ENCODE measurements at places on chromosomes 11 and 22.
A peak's percentile ranks its signal among the peaks of the same experiment; 100 is the strongest.

DNA sequence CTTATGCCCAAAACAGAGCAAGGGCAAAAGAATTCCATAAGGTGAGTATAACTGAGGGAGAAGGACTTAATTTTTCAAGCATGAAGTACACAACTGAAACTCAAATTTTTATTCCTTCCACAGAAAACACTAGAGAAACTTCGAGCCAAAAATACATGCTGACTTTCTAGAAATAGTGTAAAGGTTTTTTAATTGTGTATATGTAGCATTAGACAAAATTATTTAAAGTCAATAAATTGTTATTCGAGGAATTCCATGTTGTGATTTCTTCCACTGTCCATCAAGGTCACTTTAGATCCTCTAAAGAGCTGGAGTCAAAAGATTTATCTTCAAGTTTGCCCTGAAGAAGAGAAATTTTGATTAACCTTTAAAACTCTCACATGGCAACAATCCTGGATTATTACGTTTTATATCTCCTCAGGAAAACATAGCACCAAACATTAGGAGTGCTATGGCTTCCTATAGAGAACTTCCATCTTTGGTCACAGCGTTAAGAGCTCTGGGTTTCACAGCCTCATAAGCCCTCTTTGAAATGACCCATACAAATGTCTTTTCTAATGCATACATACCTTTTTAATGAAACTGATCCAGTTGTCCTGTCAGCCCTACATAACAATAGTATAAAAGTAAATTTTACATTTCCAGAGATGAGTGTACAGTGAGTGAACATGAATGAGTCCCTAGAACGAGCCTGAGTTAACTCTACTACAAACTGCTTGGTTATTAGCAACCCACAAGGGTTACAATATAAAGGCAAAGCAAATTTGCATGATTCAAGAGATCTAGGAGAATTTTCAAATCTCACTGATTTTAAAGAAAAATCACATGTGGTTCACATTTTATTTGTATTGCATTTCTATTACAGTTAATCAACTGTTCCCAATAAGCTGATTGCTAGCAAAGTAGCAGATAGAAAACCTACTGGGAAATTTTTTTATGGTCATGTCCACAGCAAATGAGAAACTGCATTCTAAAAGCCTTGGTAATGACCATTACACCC is 10.9 kb downstream of the TAF1D start:
- no peak for DNase-seq

GRCh38 chr11:59459916-59460315 is 3.2 kb downstream of the OR4D6 start:
- no peak for DNase-seq

- no peak for DNase-seq
Observed at GRCh38 chr11:122271137-122271536, 155.1 kb upstream of the BLID start.

- DNase-seq, result no peak
Observed at GRCh38 chr11:131240421-131240820, 130.0 kb upstream of the NTM start.

DNA sequence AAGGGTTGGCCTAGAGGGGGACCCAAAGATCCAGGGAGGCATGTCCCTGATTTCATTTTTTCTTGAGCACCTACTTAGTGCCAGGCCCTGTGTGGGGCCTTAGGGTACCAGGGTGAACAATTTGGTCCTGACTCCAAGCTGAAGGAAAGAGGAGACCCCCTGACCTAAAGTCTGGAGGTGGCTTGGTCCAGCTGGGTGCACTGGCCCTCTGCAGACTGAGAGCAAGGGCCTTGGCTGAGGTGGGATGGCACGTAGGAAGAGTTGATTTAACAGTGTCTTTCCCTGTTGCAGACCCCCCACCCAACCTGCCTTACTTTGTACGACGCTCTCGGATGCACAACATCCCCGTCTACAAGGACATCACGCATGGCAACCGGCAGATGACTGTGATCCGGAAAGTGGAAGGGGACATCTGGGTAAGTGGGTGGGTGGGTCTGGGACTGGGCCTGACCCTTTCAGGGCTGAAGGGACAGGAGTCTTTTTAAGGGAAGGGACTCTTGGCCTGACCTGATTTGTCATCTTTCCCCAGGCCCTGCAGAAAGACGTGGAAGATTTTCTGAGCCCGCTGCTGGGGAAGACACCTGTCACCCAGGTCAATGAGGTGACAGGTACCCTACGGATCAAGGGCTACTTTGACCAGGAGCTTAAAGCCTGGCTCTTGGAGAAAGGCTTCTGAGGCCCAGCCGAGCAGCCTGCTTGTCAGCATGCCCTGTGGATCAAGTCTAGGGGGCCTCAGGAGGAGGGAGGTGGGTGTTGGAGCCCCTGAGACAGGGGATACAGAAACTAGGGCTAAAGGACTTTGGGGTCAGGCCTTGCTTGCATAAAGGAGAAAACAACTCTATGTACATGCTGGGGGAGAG is 3.3 kb downstream of the MRPL49 start:
- no peak for DNase-seq

GRCh38 chr22:38298312-38299005 is 18.8 kb downstream of the CSNK1E start:
- DNase-seq, result no peak

- DNase-seq, result peak; percentile 24
Observed at GRCh38 chr11:128715691-128716561, 22.1 kb downstream of the FLI1 start.

DNA sequence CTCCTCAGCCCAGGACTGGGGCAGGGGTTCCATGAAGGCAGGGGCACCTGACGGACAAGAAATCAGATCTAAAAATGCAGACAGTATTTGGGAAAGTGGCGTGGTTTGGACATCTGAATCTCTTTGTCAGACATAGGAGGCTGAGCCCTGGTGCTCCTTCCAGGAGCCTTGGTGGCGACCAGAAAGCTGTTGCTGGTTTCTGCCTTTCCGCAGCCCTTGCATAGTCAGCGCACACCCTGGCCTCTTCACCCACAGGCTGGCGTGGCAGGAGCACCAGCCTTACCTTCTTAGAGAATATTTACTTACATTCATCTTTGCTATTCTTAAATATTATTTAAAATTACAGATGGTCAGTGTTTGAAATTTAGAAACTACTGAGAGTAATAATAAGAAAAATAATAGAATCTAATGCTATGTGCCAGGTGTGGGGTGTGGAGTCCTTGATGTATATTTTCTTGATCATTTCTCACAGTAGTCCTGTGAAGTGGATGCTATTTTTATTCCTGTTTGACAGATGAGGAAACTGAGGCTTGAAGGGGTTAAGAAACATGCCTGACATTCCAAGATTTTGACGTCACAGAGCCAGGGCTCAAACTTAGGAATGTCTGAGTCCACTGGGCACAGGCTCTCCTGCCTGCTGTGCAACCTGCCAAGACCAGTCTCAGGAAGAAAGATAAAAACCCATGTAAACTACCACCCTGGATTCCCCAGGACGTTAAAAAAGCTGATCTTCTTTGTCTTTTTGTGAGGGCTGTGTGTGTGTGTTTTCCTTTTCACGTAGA is 51.6 kb downstream of the TBC1D22A start:
- DNase-seq, result no peak

DNA sequence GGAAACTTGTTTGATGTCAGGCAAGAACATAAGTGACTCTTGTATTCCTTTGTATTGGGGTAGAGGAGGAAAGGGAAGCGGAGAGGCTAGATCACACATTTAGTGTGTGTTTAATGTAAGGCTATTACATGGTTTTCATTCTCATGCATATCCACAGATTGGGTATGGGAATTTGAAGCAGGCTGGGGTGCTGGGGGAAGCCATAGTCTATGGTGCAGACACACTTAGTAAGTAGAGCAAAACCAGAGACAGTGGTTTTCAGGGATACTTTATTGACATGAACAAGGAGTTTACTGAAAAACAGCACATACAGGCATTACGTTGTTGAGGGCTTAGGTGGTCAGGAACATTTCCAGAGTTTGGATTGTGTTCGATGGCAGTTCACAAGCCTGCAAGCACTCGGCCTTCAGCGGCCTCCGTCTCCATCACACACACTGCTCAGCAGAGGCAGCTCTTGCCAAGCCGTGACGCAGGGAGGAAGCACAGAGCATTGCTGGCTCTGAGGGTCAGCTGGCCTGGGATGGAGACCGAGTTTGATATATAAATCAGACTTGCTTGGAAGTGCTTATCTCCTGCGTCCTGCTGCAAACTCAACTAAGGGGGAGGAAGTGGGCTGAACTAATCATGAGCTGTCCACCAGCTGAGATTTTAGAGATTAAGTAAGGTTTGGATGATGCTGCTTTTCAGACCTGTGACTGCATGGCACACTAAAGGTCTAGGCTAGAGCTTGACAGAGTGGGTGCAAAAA is 25.3 kb downstream of the SCN3B start:
- DNase-seq, result no peak

DNA sequence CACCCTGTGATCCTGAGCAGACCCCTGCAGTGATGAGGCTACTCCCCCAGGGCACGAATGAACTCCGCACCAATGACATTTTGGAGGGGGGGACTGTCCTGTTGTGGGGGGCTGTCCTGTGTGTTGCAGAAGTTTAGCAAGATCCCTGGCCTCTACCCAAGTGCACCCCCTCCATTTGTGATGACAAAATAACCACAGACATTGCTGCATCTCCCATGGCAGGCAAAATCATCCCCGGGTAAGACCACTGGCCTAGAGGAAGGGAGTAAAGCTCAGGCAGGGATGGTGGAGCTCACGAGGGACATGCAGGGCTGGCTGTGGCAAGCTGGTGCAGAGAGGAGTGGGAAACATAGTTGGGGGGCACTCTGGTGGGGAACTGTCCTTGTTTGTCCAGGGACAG is 40.6 kb downstream of the NECTIN1 start:
- DNase-seq, result no peak

DNA sequence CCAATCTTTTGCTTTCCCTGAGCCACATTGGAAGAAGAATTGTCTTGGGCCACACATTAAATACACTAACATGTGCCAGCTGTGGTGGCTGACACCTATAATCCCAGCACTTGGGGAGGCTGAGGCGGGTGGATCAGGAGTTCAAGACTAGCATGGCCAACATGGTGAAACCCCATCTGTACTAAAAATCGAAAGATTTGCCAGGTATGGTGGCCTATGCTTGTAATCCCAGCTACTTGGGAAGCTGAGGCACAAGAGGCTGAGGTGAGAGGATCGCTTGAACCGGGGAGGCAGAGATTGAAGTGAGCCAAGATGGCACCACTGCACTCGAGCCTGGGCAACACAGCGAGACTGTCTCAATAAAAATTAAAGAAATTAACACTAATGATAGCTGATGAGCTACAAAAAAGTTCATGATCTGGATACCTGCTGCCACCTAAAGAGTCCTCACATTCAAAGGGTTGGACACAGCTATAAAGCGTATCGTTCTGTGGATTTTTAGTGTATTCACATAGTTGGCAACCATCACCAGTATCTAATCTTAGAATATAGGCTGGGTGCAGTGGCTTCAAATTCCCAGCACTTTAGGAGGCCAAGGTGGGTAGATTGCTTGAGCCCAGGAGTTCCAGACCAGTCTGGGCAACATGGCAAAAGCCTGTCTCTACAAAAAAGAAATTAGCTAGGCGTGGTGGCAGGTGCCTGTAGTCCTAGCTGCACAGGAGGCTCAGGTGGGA is 3.4 kb upstream of the LDHC start:
- no peak for DNase-seq

DNA sequence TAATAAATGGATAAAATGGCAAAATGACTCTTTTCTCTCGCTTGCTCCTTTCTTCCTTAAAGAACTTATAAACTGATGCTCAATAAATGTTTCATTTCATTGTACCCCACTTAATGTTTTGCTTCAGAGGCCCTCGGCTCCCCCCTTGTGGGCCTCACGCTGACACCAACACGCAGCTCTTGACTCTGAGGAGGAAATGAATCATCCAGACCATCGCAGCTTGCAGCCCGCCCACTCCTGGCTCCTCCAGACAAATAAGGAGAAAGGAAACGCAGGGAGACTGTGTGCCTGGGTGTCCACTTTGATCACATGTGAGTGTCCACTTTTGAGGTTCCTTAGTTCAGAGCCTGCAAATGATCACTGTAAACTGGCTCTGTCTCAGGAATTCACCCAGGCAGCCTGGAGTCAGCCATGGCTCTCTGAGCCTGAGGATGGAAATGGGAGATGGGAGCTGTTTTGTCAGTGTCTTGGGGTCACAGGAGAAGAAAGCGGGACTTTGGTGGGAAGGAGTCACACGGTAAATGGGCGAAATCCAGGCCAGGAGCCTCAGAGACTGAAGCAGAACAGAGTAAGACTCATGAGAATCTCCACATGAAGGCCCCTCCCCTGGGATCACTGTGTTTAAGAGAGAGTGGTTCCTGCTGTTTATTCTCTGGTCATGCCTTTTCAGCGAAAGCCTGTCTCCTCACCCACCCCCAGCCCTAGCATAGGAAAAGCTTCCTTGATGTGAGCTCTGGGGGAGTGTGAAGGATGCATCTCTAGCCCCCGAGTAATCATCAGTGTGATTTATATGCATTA is 96.5 kb downstream of the CWC15 start:
- DNase-seq, result peak; percentile 80

DNA sequence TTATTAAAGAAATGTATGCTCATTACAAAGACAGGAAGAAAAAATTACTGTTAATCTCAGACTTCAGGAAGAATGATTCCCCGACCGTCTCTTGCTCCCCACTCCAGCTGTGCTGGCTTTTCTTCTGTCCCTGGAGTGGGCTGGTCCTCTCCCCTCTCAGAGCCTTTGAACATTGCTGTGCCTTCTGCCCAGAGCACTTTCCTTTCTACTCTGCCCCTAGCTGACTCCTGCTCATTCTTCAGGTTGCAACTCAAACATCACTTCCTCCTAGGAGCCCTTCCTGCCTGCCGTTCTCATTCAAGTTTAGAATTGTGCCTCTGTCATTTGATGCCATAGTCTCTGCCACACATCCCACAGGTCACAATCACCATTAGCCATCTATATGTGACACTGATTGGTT is 329.5 kb downstream of the MIAT start:
- no peak for DNase-seq

DNA sequence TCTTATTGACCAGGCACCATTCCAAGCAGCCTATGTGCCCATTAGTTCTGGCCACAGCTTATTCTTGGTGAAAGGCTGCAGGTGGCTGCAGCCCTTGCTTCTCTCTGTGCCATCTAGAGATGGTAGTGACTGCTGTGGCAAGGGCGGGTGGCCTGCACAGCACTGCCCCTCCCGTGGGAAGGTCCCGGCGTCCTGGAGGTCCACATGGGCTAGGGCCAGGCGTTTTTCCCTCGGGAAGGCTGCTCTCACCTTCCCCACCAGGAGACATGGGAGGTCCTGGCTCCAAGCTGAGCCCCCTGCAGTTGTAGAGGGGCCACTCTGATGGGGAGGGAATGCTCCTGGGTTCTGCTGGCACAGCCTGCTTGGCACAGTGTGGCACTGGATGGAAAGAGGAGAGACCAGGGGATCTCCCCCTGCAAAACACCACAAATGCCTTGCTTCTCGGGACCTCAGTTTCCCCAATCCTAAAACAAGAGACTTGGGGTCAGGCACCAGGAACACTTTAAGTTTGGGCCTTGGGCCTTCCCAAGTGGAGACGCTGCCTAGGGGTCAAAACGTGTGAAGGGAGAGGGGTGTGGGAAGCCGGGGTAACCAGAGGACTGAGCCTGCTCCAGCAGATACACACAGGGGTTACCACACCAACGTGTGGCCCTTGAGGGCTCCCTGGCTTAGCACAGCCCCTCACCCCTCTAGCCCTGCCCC is 10.0 kb upstream of the TBC1D22A start:
- DNase-seq, result no peak

- DNase-seq, result no peak
Observed at GRCh38 chr11:35853971-35854370, 89.9 kb upstream of the LDLRAD3 start.
